NCI-H1694 (cell line): ENCODE measurements at places on chromosomes 16 and 17.

- no peak for DNase-seq
Observed at GRCh38 chr16:72612256-72612655, 435.7 kb downstream of the ZFHX3 start.

GRCh38 chr17:4073983-4074830 lies 68.6 kb downstream of the ZZEF1 start:
- DNase-seq, result no peak

- DNase-seq, result no peak
Observed at GRCh38 chr16:59698346-59699020, 964.4 kb upstream of the GOT2 start.

- DNase-seq, result no peak
Observed at GRCh38 chr17:80942423-80943345, 49.0 kb upstream of the CHMP6 start.

DNA sequence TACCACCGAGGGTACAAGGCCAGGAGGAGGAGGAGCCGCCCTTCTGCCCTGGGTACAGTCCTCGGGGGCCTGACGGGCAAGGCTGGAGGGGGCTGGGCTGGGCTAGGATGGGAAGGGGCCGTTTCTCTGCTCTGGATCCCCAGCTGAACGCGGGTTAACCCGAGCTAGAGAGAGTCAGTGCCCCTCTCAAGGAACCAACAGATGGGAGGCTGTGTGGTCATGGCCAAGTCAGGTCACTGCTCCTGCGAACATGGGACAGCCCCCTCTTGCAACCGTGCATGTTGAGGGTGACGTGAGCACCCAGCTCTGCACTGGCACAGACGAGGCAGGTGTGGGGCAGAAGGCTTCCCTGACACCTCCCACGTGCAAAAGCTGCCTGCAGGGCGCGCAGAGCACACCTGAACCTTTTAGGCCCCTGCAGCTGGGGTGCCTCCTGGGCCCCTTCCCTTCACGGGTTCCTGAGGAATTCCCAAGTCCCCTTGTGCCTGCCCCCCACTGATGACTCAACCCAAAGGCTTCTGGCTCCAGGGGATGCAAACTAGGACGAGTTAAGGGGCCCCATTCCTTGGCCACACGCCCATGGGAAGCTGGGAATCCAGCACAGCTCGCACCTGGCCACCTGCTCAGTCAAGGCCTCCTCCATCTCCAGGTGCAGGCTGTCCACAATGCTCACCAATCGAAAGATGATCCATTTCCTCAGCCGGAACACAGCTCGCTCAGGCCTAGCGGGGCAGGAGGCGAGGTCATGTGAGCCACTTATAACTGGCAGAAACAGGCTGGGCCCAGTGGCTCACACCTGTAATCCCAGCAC lies 6.3 kb downstream of the MYBBP1A start:
- DNase-seq, result no peak

DNA sequence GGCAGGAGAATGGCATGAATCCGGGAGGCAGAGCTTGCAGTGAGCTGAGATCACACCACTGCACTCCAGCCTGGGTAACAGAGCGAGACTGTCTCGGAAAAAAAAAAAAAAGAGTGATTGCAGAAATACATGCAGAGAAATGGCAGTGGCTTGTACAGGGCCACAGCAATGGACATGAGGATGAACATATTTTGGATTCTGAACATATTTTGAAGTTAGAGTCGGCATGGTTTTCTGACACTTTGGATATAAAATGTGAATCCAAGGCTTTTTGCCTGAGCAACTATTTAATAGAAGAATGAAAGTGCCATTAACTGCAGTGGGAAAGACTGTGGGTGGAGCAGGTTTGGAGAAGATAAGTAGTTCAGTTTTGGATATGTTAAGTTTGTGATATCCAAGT lies 35.8 kb downstream of the CPD start:
- DNase-seq, result no peak

- no peak for DNase-seq
Observed at GRCh38 chr16:66154801-66155200, 211.7 kb upstream of the CDH5 start.

GRCh38 chr17:69254187-69254586 lies 25.6 kb upstream of the ABCA10 start:
- no peak for DNase-seq

GRCh38 chr17:21072745-21073197 lies 30.0 kb upstream of the USP22 start:
- peak; percentile 78 for DNase-seq

GRCh38 chr16:88368036-88368435 lies 14.7 kb upstream of the ZNF469 start:
- DNase-seq, result no peak
